ENCODE measurements at places on chromosomes 12 and 14.

GRCh38 chr12:53761306-53761705 lies 9.5 kb upstream of the CISTR start:
- no peak for DNase-seq

DNA sequence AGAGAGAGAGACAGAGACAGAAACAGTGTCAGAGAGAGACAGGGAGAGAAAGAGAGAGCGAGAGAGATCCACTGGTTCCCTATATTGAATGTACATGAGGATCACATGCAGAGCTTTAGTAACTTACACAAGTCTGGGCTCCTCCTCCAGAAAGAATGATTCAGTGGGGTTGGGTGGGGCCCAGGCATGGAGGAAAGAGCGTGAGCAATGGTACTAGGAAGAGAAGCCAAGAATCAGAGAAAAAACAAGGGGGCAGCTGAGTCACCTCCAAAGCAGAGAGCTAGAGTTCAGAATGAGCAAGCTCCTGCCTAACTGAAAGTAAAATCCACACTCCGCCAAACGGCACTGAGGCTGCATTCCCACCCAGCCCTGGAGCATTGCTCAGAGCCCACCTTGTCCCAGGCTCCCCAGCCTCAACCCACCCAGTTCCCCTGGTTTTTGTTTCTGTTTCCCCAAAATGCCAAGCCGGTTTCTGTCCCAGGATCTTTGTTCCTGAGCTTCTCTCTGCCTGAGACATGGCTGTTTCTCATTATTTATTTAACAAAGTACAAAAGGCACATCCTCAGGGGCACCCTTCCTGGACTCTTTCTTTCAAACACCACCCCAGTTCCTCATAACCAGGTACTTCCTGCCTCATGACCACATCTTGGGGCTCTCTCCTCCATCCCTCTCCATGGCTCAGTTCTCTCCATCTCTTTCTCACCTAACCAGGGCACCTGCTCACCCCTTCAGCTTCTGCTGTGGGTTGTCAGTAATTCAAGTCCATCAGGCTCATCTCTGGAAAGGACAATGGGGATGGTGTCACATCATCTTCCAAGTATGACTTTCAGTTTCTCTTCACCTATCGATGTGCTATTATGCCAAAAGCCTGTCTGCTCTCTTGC lies 670.3 kb upstream of the TBX3 start:
- DNase-seq = no peak

DNA sequence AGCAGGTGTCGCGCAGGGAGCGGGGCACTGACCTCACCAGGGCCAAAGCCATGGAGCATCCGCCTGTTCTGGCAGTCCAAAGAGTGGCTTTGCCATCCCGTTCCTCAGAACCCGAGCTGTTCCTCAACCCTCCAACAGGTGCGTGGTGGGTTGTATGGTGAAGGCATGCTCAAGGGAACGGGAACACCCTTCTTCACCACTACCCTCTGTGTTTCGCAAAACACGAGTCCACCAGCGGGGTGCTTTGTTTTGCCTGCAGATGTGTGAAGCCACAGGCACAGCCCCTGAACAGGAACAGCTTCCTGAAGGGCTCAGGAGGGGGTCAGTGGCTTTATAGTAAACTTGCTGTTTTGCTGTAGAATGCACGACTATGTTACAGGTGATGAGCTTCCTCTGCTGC lies 52.7 kb downstream of the SMOC1 start:
- no peak for DNase-seq

DNA sequence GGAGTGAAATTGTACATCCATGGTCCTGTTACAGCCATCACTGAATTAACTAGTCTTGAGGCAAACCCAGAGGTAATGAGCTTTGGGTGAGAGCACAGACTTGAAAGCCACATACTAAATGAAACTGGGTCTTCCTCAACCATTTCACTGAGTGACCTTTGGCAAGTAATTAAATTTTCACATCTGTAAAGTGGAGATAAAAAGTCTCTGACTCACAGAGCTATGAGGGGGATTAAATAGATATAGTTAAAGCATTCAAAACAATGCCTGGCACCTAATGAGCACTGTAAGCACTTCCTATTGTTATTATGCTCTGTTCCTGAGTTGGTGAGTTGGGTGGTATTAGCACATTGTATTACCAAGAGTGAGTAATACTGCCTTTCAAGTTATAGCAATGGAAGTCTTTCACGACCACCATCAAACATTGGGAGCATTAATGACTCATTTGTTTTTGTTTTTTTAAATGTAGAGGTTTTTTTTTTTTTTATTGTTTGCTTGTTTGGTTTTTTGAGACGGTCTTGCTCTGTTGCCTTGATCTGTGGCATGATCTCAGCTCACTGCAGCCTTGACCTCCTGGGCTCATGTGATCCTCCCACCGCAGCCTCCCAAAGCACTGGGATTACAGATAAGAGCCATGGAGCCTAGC lies 12.5 kb upstream of the STRN3 start:
- no peak for DNase-seq

- no peak for DNase-seq
Observed at GRCh38 chr12:105744371-105745058, 394.2 kb downstream of the NUAK1 start.

DNA sequence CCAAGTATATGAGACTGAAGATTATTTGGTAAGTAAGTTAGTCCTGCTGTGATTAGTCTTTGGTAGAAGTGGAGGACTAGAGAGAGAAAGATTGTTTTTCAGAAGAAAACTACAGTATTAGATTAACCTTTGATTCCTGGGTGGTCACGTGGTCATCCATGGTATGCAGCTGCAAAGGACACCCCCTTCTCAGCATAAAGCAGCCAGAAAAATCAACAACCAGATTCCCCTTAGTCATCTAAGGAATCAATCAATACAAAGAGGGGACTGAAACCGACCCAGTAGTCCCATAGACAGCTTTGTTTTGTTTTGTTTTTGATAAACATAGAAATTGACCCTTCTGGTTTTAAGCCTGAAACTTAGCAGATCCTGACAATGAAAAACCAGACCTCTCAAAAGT lies 30.3 kb upstream of the MDGA2 start:
- no peak for DNase-seq

DNA sequence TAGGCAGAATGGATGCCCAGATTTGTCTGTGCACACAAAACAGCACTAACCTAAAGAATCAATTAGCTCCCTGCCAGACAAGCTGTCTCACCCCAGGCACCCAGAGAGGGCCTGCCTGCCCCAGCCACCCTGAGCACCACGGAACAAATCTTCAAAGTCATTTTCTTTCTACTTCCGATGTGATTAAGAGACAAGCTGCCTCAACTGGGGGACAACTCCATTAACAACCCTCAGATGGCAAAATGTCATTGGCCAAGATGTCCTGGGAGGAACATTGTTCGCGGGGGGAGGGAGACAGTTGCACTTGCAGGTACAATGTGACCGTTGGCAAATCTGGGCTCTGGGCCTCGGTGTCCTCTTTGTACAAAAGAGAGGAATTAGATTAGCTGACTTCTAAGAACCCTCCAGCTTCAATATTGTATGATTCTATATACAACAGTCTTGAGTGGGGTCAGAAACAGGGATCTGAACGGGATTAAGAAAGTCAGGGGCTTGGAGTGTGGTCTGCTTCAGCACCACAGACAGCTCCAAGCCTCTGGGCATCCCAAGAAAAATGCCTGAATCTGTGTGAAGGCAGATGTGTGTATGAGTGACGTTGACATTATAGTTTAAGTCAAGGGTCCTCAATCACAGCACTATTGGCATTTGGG lies 42.8 kb upstream of the CMKLR1 start:
- DNase-seq = no peak

GRCh38 chr14:39491134-39491571 lies 58.9 kb upstream of the FBXO33 start:
- no peak for DNase-seq

DNA sequence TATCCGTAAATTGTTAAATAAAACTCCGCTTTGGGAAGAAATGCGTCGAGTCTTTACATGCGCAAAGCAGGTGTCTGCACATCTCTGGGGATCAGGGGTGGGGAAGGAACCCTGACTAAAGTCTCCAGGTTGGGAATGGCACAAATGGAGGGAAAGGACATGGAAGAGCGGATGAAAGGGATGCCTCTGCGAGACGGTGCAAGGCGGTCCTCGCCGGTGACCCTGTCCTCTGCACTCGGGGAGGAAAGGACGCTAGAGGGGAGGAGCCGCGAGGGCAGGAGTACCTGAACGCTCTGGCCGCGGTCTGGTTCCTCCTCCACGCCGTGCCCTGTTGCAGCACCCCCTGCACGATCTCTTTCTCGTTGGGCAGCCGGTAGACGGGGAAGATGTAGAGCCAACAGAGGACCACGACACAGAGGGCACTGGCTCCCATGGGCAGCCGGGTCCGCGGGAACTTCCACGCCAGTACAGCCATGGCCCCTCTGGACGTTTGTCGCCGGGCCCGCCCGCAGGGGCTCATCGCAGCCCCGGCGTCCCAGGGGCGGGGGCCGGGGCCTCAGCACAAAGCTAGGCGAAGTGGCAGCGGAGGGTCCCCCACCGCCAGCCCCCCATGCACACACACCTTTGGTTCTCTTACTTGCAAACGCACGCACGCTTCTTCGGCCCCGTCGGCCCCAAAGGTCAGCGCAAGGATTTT lies 646 bp downstream of the ST8SIA1 start:
- no peak for DNase-seq

DNA sequence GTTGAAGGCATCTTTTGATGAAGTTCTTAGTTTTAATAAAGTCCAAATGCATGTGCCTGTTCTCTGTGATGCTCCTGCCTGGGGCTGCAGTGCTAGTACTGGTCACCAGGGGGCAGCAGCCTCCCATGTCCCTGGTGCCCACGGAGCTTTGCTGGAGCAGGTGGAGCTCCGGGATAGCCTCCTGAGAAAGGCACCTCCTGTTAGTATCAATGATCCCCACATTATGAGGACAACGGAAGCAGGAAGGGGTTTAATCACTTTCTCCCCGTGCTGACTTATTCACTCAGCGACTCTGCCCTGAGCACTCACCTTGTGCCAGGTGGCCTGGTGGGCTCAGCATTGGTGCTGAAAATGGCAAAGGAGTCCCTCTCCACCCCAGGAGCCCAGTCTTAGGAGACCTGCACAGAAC lies 123.0 kb upstream of the PZP start:
- peak; percentile 72 for DNase-seq

DNA sequence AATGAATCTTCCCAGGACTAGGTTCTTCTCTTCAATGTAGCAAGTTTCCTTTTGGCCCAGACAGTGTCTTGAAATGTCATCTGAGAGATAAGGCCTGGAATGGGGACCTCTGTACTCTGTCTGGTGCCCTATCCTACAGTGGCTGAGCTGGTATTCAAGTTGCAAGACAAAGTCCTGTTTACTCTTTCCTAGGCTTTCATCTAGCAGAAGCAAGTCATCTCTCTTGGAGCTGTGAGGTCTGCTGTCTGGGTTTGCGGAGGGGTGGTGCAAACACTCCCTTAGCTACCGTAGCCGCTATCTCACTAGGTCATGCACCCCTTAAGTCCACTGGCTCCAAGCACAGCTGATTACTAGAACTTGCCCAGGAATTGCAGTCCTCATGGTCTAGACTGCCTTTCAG lies 149.7 kb upstream of the SLC16A7 start:
- DNase-seq = no peak

DNA sequence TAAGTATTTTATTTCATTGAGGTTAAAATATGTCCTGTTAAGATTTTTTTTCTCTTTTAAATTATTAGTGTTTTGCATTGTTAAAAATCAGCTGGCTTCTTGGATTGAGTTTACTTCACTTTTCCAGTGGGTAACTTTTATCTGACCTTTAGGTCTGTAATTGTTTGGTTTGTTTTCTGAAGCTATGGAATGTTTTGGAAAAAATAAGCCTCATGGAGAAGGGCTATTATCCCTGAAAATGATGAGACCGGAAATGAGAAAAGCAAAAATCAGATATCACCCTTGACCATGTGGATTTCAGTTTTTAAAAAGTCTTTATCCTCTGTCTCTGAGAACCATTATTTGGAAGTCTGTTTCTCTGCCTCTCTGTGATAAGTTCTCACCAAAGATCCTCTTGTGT lies 180.9 kb downstream of the RAD51B start:
- no peak for DNase-seq

GRCh38 chr14:77033622-77034589 lies 5.4 kb upstream of the IRF2BPL start:
- peak; percentile 68 for DNase-seq

DNA sequence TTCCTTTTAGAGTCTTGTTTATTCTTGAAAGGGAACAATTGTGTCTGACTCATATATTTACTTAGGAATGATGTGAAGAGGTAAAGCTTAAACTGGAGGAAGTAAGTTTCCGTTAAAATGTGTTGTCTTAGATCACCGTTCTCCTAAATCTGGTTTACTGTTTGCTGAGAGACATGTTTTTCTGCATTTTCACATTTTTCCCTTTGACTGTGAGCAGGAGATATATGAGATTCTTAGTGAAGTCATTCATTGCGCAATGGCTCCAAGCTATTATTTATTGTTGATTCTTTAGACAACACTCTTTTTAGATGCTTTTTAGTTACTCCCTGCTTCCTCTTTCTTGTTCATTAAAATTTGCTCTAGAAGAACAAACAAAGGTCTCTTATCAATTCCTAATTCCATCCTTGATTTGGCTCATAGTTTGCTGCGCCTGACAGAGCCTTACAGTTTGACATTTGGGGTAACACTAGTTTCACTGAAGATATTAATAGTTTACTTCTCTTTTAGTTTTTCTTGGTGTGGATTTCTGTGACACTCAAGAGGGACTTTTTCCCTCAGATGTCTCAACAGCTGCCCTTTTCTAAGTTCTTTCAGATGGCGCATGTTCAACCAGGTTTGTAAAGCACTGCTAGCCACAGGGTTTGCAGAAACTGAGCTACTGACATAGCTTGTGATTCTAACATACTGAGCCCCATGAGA lies 11.4 kb downstream of the CLECL1 start:
- DNase-seq = no peak

DNA sequence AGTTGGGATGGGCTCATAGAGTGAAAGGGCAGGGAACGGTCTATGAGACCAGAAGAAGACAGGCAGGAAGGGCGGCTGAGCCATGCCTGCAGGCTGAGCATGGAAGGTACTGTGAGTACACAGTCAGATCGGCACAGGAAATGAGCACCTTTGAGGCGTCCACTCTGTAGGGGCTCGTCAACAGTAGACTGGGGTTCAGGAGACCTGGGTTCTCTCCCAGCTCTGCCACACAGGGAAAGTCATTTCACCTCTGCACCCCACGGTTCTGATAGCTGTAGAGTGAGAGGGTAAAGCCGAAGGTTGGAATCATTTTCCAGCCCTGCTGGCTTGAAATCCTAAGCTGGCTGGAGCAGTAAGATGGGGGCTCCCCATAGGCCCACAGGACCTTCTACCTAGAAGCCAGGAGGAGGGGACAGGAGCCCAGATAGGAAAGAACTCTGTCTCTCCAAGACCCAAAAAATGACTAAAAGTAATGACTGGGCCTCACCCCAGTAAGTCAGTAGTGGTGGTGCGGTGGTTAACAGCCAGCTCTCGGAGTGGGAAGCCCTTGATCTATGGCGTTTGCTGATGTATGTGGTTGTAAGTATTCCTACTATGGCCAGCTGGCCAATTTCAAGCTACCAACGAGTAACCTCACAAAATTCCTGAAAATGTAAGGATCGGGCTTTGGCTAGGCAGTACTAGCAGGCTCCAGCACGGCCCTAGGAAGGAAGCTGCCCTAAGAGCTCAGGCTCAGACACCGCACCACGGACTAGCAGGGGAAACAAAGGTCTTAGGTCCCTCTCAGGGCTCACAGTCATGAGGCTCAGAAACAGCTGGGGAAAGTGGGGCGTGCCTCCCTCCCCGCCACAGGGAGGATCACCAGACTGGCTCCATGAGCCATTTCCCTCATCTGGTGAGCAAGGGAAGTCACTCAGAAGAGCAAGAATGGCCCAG lies 10.3 kb upstream of the CD27 start:
- DNase-seq = no peak

All from stimulated activated CD4-positive, alpha-beta T cell treated with anti-CD3 and anti-CD28 coated beads, TNF-alpha, amount 100 ng/mL, for 1 hour (primary cell).